ENCODE measurements at places on chromosomes 12 and 14.
A peak's percentile ranks its signal among the peaks of the same experiment; 100 is the strongest.

DNA sequence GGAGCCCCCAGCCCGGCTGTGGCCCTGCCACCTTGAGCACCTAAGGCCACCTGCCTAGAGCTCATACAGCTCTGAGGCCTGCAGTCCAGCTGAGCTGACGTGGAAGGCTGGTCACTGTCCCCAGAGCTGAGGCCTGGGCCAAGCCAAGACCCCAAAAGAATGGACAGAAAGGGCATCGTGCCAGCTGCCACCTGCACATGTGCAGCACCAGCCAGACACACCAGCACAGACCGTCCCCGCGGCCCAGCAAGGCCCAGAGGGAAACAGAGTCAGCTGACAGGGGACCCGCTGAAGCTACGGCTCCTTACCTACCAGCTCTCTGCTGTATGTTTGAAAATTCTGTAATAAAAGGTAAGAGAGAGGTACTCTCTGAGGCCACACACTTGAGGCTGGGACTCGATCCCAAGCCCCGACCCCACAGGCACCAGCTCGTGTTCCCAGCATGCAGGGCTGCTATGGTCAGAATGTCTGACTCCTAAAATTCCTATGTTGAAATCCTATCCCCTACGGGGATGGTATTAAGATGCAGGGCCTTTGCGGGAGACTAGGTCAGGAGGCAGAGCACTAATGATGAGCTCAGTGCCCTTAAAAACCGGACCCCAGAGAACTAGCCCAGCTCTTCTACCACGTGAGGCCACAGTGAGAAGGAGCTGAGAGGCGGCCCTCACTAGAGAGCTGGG is 25.4 kb downstream of the BRF1 start:
- DNase-seq = peak; percentile 68

DNA sequence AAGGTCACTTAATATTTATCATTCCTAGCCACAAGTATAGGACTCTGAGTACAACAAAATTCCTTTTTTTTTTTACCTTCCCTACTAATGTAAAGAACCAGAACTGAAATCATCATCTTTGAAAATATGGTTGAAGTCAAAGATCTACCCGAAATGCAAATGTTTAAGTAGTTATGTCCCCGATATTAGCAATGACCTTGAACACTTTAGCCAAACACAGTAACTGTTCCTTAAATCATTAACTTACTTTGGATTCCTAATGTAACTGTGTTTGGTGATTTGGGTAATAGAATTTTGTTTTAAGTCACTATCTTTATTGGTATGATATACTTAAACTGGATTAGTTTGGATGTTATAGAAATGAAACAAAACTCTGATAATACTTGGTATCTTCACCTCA is 14.4 kb downstream of the ITPR2 start:
- DNase-seq = no peak

GRCh38 chr12:123813349-123813748 is 51.2 kb downstream of the DNAH10 start:
- DNase-seq = peak; percentile 80

DNA sequence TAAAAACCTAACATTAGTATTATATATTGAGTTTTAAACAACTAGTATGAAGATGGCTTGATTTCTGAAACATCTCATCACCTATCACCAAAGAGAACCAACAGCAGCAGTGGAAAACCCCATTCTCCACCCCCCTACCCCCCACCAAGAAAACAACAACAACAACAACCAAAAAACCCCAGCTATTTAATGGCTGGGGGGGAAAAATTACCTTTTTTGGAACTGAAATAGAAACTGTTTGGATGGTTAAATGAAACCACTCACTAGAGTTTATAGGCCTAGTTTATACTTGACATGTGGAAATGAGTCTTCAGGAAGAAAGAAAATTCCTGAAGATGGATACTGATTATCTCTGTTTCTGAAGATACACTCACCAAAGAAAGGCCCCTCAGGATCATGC is 30.3 kb downstream of the PPP2R5E start:
- DNase-seq = no peak

GRCh38 chr12:24379861-24380521 is 430.5 kb upstream of the SOX5 start:
- no peak for DNase-seq

GRCh38 chr12:29858270-29858786 is 74.6 kb upstream of the TMTC1 start:
- DNase-seq = no peak

DNA sequence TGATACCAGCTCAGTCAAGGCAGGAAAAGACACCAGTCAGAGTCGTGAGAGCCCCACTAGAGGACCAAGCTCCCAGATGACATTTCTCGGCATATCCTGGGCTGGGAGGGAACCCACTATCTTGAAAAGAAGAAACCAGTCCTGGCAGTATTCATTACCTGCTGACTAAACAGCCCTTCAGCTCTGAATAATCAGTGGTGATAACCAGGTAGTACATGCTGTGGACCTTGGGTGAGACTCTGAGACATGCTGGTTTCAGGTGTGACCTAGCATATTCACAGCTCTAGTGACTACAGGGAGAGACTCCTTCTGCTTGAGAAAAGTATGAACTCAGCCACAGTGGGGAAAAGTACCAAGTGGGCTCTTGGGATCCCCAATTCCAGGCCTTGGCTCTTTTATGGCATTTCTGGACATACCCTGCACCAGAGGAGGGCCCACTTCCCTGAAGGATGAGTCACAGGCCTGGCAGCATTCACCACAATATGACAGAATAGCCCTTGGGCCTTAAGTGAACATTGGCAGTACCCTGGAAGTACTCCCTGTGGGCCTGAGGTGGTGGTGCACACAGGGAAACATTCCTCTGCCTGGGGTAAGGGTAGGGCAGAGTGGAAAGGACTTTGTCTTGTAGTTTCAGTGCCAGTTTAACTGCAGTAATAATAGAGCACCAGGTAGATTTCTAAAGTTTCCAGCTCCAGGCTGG is 82.6 kb upstream of the SLC38A4 start:
- DNase-seq = peak; percentile 51

DNA sequence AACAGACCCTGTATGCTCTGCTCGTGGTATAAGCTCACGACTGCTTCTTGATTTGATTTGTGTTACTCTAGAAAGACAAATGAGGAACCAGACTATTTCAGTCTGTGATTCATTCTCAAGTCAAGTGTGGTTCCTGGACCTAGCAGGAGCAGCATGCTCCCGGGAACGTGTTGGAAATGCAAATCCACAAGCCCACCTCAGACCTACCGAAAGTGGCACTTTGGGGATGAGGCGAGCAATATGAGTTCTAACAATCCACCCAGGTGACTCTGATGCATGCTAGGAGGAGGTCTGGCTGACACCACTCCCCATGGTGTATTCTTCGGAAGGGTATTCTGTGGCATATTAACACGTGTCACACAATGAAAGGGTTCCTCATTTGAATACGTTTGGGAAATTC is 59.5 kb upstream of the TMX1 start:
- DNase-seq = no peak

- no peak for DNase-seq
These were observed 76.6 kb upstream of the KCNH3 start for GRCh38 chr12:49462083-49462744.

GRCh38 chr14:104339829-104340228 is 201.4 kb downstream of the KIF26A start:
- no peak for DNase-seq

DNA sequence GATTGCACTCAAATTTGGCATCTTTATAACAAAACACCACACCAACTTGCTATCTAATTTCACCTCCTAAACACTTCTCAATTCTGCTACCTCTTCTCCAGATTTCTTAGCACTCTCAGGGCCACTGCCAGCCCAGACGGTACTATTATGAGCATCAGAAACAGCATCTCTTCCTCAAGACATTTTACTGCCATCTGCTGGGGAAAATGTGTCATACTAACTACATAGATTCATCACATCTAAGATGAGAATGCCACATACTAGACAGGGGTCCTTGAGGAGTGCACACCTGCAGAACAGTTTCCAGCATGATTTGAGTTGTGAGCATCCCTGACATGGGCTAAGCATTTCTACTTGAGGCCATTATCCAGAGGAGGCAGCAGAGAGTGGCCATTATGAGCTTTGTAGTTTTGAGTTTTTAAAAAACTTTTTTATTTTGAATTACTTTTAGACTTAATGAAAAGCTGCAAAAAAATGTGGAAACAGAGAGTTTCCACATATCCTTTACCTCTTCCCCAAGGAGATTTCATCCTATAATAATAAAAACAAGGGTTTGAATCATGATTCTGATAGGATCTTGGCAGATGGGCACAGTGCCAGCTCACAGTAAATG is 15.1 kb upstream of the GRIP1 start:
- DNase-seq = peak; percentile 75

DNA sequence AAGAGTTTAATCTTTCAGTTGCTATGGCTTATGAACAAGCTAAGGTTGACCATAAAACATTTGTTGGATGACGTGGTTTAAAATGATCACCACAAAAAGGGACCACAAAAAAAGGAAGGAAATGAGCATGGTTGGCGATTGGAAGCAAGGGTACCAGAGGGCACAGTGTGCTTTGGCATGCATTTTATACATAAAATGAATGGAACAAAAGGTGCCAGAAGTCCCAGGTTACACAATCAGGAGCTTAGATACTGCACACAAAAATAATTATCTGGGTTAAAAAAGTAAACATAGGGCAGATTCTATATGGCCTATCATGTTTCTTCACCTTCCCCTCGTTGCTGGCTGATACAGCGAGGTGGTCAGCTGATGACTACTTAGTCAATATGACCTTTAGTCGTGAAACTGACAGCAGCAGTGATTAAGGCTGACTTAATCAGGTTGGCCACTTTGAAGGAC is 50.7 kb downstream of the ZC3H14 start:
- peak; percentile 13 for DNase-seq

DNA sequence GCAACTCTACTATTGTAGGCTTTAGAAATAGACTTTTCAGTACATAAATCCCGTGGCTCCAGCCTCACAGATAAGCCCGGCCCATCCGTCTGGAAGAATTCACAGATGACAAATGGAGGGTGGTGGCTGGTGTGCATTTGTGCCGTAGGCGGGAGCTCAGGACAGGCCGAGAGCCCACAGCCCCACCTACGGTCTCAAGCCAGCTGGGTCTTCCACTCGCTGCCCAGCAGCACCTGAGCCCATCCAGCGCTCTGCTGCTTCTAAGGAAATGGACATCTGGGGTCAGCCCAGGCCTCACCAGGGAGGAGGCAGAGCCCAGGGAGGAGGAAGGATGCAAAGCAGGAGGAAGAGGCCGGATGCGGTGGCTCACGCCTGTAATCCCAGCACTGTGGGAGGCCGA is 72.8 kb downstream of the KIF26A start:
- no peak for DNase-seq

GRCh38 chr12:131095826-131096680 is 142.3 kb downstream of the ADGRD1 start:
- no peak for DNase-seq

GRCh38 chr14:95189367-95190132 is 32.2 kb upstream of the DICER1 start:
- DNase-seq = peak; percentile 62

DNA sequence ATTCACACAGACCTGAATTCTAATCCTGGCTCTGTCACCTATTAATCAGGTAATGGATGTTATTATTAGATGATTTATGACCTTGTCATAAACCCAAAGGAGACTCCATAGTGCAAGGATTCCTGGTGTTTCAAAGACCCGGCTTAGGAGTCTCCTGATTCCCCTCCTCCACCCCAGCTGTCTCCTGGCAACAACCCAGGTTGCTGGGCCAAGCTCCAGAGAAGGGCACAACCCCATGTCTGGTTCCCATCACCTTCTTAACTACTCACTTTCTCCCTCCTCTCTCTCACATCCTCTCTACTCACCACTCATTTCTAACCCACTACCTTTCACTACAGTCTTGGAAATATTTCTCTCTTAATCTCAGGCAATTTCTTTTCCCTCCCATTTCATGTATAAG is 41.6 kb downstream of the RHOJ start:
- peak; percentile 22 for DNase-seq

- no peak for DNase-seq
These were observed 75.5 kb downstream of the GALNT9 start for GRCh38 chr12:132253698-132254480.

DNA sequence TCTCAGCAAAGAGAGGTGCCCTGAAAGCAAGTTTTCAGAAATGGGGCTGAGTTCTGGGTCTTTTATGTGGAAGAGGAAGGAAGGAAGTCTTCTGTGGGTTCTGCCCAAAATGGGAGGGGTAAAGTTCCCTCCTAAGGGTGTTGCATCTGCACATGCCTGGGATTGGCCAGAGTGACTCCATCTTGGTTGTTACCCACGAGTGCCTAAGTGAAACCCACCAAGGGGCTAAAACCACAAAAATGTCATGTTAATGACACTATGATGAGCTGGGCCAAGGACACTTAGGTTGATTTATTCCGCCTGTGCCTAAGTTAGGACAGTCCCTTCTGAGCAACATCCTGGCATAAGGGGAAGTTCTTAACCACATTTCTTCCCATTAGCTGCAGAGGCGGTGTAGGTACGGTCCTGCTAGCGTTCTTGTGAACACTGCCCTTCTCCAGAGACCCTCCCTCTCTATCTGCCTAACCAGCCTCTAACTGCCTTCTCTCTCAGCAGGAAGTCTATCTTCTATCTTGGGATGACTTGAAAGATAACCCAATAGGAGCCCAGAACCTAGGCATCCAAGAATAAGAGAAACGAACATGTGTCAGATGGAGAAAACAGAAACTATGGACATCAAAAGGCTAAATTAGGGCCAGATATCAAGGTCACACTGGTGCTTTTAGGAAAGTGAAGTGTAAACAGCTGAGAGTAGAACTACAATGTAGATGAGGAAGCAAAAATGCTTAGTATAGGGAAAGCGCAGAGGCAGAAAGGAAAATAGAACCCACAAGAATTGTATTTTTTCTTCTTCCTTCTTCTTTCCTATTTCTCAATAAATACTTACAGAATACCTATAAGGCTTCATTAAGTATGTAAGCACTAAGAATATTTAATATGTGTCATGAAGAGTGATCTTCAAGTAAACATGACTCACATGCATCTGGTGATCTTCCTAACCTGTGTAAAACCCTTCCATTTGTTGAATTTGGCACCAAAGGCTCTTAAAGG is 104.2 kb upstream of the AMN1 start:
- no peak for DNase-seq

DNA sequence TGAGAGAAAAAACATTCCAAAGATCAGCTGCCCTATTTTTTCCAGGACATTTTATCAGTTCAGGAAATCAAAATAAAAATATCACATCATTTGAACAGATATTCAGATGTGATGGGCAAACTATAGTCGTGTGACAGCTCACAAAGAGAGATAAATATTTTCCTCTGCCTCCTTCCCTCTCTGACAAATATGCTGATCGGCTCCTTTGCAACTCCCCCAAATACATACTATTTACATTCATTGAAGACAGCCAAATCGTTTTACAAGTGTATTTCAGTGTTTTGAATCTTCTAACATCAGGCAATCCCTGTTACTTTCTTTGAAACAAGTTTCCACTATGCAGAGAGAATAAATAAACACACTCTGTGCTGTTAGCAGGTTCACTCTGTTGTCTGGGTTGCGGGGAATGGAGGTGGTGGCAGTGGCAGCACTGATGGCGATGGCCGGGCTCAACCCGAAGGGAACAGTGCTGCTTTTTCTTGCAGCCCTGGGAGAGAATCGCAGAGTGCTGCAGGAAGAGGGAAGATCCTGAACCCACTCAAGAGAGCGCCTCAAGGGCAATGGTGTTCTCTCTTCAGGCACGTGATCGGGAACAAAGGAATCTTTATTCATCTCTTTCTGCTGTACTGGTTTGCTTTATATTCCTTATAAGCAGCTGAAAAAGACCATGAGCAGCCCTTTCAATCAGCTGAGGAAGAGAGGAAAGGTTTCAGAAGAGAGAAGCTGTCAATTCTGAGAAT is 142.5 kb downstream of the PHLDA1 start:
- no peak for DNase-seq

Measured in fibroblast of skin of abdomen (primary cell).